Foreskin fibroblast (primary cell): ENCODE measurements at places on chromosomes 12 and 14.

GRCh38 chr14:30054201-30054600 lies 126.6 kb upstream of the PRKD1 start:
- peak; percentile 24 for DNase-seq

GRCh38 chr12:114924946-114925475 lies 241.0 kb upstream of the TBX3 start:
- DNase-seq: no peak

GRCh38 chr12:55683676-55684075 lies 24.0 kb downstream of the ITGA7 start:
- no peak for DNase-seq

- no peak for DNase-seq
Observed at GRCh38 chr14:100541621-100542560, 45.3 kb downstream of the BEGAIN start.

DNA sequence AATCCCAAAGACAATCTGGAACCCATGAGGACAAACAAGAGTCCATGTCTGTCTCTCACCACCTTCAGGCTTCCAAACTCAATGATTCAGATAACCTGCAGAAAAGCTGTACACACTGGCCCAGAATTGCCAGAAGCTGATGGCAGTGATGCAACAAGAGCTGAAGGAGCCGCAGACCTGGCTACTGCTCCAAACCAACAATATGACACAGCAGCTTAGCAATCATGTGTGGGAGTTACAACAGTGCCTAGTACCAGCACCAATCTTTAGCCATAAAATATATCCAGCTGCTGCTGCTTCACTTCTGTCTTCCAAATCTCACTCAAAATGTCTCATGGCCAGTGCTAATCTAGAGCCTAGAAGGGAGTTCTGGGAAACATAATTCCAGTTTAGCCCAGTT lies 22.0 kb downstream of the RPS6KA5 start:
- DNase-seq: peak; percentile 20

DNA sequence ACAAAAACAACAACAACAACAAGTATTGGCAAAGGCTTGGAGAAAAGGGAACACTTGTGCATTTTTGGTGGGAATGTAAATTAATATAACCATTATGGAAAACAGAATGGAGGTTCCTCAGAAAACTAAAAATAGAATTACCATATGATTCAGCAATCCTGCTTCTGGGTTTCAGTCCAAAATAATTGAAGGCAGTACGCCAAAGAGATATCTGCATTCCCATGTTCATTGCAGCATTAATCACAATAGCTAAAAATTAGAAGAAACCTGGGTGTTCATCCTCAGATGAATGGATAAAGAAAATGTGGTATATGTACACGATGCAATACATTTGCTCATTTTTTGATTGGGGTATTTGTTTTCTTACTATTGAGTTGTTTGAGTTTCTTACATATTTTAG lies 813.0 kb downstream of the NRXN3 start:
- no peak for DNase-seq

DNA sequence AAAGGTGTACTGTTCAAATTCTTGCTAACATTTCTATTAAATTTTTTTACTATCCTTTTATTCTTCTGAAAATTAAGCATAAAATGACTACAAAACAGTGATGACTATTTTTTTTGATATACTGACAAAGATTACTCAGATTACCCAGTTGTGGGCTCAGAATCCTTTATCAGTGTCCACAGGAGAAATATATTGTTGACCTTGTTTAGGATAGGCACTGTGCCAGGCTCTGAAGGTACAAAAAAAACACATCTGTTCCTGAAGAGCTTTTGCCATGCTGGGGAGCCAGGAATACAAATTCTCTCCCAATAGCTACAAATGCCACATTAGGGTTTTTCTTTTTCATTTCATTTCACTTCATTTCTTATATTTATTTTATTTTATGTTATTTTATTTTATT lies 26.9 kb upstream of the GCH1 start:
- DNase-seq: no peak

GRCh38 chr12:65758401-65758800 lies 65.9 kb upstream of the HMGA2 start:
- DNase-seq: no peak

DNA sequence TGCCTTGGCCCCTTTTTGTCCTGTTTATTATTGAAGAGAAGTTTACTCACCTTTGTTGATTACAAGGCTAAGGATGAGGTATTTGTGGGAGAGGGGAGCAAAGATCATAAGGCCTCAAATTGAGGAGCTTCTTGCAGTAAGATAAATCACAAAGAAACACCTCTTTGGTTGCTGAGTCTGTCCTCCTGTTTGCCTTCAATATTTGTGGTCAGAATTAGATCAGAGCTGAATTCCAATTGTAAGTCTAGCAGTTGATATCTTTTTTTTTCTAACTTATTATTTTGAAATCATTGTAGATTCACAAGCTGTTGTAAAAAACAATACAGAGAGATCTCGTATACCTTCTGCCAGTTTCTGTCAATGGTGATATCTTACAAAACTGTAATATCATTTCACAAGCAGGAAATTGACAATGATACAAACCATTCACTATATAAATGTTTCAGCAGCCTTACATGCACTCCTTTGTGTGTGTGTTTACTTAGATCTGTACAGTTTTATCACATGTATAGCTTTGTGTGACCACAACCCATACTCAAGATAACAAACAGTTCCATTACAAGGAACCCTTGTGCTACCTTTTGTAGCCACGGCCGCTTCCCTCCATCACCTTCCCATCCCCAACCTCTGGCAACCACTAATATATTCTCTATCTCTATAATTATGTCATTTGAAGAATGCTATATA lies 97.4 kb downstream of the KICS2 start:
- DNase-seq: no peak

DNA sequence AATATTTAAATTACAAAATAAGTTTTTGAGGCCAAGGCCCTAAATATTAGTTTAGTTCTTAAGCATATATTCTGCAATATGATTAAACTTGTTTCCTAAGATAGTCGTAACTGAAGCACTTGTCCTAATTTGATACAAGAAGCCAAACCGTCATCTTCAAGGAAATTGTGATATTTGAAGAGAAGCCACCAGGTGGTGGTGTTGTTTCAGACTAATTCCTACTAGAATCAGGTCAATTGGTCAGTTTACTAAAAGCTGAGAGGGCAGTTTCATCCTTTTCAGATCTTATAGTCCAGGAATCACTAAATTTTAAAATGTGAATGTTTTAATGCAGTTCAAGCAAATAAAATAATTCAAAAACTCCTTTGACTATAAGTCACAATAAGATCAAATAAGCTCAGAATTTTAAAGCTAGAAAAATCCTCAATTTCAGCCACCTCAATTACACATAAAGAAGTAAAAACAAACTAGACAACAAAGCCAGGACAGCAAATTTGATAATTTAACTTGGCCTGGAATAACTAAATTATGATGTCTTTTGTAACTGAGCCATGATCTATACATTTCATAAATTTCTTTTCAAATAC lies 7.1 kb upstream of the ARL1 start:
- peak; percentile 75 for DNase-seq

- peak; percentile 55 for DNase-seq
Observed at GRCh38 chr12:46904406-46905238, 78.8 kb upstream of the SLC38A4 start.

DNA sequence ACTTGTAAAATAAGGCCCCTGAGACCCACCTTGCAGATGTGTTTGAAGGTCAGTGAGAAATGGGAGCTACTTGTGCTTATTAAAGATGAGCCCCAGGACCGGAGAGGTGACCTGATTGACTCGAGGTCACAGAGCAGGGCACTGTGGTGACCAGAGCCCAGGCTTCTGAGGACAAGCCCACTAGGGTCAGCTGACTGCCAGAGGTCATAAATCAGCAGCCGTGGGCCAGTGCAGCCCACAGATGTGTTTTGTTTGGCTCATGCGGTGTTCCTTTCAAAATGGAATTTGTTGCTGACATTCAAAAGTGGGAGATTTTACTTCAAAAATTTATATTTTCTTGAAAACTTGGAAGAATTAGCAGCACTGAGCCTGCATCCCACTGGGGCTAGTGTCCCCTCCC lies 24.5 kb downstream of the JDP2 start:
- DNase-seq: peak; percentile 23

DNA sequence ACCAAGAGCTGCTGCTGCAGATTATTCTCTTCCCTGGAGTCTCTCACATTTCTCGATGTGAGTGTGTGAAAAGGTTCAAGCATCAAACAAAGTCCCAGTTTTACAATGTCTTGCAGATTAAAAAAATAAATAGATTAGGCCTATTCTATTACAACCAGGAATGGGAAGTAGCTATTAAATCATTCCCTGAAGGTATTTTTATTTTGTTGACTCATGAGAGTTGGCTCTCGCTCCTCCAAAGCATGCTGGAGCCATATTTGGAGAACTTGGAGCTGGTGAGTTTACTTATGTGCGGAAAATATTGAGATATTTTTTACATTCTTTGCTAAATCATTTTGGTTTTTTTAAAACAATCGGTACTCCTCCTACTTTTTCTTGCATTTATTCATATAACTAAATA lies 572.3 kb downstream of the ETNK1 start:
- no peak for DNase-seq

DNA sequence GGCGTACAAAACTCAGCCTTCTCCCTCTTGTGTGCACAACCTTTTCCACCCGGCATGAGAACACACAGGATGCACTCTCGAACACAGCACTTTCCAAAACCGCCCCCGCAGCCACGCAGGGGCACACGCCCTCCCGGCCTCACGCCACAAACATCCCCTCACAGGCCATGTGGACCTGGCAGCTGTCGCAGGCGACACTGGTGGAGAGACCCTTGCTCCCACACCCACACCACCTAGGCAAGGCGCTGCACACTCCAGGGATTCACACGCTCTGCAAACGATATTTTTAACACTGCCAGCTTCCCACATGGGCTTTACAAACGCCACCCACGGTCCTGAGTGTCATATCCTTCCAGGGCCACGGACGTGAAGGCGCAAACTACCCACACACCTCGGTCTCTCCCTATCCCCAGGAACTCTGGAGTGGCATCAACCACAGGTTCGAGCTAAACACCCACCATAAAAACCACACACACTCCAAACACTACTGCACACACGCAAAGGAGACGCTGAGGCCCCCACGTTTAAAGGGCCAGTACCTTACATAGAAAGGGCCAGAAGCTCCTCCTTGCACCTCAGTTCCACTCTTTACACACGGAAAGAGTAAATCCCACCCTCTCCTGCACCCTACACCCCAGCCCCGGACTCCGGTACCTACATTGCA lies 12.4 kb upstream of the ITGB7 start:
- DNase-seq: no peak

GRCh38 chr14:22866874-22867273 lies 4.7 kb upstream of the LRP10 start:
- DNase-seq: no peak

GRCh38 chr12:92556637-92557421 lies 146.0 kb upstream of the PLEKHG7 start:
- DNase-seq: no peak

- DNase-seq: peak; percentile 30
Observed at GRCh38 chr12:122322501-122322900, 56.2 kb upstream of the VPS33A start.

- DNase-seq: no peak
Observed at GRCh38 chr12:57614178-57614947, 3.1 kb downstream of the ARHGEF25 start.

DNA sequence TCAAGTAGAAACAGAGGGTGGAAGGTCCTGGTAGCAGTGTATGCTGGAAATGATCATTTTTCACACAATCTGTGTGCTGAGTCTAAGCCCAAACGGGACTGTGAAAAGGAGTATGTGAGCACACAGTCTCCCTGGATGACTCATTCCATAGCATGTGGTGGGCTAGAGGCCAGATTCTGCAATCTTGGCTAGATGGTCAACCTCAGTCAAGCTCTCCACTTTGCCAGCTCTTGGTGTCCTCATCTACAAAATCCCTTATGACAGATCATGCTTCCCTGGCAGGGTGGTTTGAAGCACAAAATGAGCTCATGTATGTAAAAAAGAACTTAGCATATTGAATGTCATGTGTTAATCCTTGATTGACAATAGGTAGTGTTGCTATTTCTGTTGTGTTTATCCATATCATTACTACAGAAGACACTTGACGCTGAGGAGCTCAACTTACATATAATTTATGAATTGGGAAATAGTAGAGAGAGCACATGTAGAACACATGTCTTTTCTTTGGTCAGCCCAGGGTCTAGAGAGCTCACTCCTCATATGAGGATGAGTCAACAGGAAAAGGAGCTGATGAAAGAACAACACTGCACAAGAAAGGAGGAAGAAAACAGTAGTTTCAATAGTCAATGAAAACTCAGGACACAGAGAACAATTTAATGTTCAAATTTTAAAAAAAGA lies 517.5 kb downstream of the BCL11B start:
- peak; percentile 1 for DNase-seq
